T47D (cell line): ENCODE measurements at places on chromosomes 6 and 20.

DNA sequence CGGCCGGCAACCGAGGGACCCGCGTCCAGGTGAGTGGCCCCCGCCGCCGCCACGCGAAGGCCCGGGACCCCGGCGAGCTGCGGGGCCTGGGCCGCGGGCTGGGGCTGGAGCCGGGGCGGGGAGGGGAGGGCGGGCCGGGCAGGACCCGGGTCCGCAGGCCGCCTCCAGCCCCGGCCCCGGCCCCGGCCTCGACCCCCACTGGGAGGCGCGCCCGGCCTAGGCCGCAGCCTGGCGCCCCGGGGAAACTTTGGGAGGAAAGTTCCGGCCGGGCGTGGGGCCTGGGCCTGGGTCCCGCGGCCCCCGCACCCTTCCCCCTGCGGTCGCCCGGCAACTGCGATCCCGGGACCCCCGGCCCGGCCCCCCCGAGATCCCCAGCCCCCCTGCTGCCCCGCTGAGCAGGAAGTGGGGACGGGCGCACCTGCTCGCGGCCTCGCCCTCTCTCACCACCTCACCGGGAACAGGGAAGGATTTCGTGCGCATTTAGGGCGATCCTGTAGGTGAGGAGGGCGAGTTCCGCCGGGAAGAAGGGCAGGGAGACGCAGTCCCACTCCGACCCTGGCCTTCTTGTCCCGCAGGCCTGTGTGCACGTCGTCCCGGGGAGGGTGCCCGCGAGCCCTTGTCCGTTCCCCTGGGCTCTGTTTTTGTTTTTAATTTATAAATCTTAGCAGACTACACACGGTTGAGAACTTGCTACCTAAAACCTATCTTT is 402 bp downstream of the OSBPL2 start:
- DNase-seq = peak; percentile 58

DNA sequence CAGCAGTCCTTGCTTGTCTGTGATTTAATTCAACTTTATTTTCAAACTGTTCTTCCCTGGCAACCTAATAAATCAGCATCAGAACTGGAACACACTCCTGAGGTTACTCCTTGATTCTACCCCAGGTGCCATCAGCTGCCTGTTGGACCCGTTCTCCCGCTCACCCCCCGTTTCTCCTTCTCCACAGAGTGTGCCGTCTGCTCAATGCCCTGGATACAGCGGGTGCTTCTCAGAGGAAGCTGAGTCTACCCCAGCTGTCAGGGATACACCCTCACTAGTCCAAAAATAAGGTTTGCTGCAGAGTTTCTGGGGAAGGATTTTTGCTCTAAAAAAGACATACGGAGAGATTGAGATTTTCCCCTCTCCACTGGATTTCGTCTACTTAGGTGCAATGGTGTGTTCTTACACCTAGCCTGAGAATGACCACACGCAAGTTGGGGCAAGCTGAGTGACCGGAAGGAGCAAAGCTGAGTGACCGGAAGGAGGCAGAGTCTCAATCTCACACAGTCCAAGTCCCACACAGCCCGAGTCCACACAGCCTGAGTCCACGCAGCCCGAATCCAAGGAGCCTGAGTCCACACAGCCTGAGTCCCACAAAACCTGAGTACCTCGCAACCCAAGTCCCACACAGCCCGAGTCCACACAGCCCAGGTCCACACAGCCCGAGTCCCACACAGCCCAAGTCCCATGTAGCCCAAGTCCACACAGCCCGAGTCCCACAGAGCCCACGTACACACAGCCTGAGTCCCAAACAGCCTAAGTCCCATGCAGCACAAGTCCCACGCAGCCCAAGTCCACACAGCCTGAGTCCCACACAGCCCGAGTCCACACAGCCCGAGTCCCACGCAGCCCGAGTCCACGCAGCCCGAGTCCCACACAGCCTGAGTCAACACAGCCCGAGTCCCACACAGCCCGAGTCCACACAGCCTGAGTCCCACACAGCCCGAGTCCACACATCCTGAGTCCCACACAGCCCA is 58.6 kb upstream of the DACT2 start:
- DNase-seq = no peak

DNA sequence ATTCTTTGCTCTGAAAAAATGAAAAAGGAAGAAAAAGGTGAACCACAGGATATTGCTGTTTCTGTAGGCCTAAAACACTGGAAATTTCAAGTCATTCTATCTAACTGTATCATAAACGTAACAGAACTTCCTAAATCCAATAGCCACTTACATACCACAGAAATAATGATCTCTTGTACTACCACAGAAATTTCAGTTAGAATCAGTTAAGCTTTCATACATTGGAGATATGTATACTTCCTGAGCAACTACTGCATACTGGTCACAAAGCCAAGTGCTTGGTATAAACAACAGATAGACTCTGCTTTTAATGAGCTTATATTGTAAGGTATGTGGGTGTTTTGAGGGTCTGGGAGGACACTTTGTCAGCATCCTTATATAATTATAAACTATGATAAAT is 38.6 kb downstream of the VTA1 start:
- no peak for DNase-seq

DNA sequence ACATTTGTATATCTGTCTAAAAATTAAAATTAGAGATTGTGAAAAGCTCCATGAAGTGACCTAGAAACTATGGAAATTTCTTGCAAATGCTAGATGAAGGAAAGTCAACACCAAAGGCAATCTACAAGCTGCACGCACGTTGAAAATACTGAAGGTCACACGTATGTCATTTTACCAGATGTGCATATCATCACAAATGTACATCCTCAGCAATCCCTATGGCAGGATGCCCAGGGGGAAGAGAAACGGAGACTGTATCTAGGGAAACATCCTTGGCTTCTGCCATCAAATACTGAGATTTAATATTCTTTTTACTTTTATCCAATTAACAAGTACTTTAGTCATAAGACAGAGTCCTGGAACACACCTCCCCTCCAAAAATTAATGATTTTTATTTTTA is 672.0 kb downstream of the RNF144B start:
- DNase-seq = no peak

DNA sequence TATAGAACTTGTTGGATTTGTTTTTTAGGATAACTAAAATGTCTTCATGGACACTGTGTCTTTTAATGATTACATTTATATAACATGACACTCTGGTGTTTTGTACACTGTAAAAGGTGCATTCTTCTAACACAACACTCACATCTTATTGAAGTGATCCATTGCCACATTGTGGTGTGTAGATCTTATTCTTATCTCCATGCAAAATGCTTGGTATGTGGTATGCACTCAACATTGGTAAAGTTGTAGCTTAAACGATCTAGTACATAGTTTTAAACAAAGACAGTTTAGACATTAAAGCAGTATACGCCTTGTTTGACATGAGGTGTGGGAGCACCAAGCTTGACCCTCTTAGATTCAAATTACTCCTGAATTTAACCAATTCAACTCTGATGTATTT is 84.7 kb downstream of the SASH1 start:
- DNase-seq = no peak

DNA sequence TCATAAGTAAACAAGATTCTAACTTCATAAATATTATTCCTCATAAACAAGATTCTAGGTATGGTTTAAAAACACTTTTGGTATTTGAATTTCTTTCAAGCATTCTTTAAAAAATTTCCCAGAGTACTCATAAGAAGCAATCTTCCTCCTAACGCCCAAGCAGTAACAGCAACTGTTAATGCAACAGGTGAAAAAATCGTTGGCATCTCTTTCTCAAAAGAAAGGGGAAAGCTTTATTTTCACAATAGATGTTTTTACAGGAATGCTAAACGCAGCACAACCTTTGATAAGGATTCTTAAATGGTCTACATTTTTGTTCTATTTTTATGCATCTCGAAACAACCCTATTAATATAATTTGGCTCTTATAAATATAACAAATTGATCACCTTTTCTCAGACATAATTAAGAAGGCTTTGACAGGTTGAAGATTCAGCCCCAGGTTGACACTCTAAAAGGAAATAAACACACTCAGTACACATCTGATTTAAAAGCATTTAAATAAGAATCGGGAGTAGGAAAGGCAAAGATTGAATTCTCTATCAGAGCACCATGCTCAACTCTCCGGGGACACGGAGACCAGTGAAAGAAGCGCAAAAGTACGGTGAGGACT is 634 bp downstream of the AHI1 start:
- DNase-seq = no peak

- no peak for DNase-seq
Measured at GRCh38 chr20:722822-723644, 45.3 kb downstream of the SLC52A3 start.

- peak; percentile 25 for DNase-seq
Measured at GRCh38 chr6:159832946-159833345, 32.9 kb downstream of the PNLDC1 start.

GRCh38 chr6:130598021-130598989 is 228.9 kb upstream of the SMLR1 start:
- no peak for DNase-seq

DNA sequence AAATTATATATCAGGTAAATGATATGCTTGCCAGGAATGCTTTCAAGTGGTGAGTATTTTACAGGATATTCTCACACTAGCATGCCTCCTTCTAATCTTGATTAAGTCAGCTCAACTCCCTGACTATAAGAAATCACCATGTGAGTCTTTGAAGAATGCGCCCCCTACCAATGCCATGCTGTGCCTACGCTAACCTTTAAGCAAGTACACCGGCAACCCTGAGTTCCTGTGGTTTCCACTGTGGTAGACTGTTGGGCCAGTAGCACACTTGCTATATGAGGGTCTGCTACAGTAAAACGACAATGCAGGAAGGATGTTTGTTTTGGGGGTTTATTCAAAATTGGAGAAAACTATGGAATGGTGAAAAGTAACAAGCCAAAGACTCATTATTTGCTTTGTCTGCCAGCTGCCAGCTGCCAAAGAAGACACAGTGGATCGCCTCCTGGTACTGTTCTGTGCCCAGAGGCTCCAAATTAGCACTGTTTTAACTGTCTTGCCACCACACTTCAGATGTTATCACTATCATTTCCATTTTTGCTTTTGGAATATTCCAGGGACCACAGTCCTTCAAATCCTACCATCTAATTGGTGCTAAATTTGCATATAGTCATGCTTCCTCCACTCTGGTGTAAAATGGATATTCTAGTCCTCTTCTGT is 333.5 kb downstream of the RNGTT start:
- no peak for DNase-seq
